Urothelium cell line (cell line): ENCODE measurements at places on chromosomes 5 and 9.
A peak's percentile ranks its signal among the peaks of the same experiment; 100 is the strongest.

- DNase-seq, result peak; percentile 44
Observed at GRCh38 chr5:120457839-120458507, 6.1 kb upstream of the PRR16 start.

DNA sequence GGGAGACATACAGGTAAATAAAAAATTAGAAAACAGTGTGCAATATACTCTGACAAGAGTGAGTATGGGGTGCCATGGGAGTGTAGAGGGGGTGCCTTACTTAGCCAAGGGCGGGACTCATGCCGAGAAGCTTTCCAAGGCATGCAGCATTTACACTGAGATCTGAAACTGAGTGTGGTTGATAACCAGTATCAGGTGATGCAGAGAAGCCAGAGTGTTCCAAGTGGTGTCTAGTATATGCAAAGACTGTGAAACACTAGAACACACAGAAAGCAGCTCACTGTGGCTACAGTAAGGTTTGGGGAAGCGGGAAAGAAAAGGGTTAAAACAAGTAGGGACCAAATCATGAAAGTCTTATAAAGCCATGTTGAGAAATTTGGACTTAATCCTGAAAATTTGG lies 30.5 kb upstream of the ERBIN start:
- DNase-seq, result no peak

DNA sequence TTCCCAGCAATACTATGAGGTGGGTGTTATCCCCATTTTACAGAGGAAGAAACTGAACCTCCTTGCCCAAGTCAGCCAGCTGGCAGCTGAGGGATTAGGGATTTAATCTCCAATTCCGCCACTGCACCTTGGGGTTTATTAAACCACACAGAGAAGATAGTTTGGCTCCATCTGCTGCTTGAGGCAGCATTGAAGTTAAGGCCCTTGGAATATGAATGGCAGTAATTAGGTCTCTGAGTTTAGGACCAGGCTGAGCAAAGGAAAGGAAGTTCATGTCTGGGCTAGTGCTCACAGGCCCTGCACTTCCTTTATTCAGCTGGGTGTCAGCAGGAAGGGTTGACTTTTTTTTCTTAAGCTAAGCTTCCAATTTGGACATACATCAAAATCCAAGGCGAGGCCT lies 86.9 kb upstream of the GDNF start:
- DNase-seq, result no peak

GRCh38 chr9:92097997-92098482 lies 17.2 kb downstream of the SPTLC1 start:
- DNase-seq, result no peak

- no peak for DNase-seq
Observed at GRCh38 chr5:159415301-159415937, 85.1 kb upstream of the IL12B start.

- DNase-seq, result no peak
Observed at GRCh38 chr5:67795781-67796477, 419.6 kb upstream of the PIK3R1 start.

GRCh38 chr9:136795000-136795348 lies 1.2 kb upstream of the CCDC183 start:
- no peak for DNase-seq

GRCh38 chr5:111689357-111689935 lies 67.5 kb downstream of the NREP start:
- no peak for DNase-seq

DNA sequence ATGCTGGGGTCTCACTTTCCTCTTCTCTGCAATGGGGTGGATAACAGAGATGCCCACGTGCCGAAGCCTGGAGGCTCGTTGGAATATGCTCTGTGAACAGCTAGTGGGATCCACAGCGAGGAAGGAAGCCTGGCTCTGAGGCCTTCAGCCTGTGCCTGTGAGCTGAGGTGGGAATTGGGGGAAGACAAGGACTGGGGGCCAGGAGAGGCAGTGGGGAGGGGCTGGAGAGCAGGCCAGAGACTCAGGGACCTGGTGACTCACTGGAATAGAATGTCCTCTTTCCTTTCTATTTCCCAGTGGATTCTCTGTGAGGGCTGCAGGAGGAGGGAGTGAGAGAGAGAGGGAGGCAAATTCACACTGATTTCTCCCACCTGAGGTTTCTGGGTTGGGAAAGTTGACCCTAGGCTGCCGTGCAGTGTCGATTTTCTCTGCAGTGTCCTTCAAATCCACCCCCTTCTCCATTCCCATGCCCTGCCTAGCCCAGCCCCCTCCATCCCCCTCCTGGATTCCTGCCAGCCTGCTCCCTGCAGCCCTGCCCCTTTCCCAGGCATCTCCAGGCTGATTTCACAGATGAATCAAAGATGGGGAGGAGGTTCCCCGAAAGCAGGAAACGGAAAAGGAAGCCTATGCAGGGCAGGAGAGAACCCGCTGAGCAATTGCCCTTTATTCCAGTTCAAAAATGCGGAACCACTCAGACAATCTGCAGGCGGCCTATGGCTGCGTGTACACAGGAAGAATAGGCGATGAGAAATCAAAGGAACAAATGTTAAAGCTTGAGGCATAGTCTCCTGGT lies 1.4 kb upstream of the SPAAR start:
- peak; percentile 91 for DNase-seq

DNA sequence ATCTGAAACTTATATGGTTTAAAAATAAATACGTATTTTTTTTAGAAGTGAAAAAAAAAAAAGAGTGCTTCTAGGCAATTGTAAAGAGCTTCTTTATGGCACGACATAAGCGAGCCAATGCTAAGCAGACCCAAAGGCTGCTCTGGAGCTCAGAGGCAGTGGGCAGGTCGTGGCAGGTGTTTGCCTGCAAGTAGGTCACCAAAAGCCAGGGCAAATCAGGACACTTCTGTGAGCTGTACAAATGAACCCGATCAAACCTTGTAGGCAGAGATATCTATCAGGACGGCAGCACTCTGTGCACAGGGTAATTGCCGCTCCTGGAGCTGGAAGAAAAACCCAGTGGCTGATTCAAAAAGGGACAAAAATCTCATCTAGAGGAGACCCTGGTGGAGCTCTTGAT lies 75.9 kb downstream of the IRX2 start:
- DNase-seq, result no peak

- no peak for DNase-seq
Observed at GRCh38 chr5:171444582-171444981, 25.1 kb downstream of the FGF18 start.

GRCh38 chr9:111356481-111357244 lies 26.6 kb upstream of the OR2K2 start:
- peak; percentile 77 for DNase-seq

DNA sequence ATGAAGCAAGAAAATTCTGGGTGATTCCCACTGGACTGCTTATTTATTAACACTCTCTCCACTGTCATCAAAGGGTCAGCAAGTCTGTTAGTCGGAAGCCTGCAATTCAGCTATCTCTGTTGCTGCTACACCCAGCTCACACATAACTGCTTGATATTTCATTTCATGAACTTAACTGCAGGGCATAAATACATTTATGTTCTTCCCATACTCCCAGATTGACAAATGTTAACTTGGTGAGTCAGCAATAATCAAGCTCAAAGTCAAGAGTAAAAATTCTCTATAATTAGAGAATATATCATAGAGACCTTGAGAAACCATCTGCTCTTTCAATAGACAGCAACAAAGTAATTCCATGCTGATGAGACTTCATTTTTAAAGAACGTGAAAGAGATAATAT lies 198.8 kb downstream of the ADAMTS12 start:
- no peak for DNase-seq

GRCh38 chr5:64487283-64487682 lies 18.5 kb upstream of the RGS7BP start:
- no peak for DNase-seq

DNA sequence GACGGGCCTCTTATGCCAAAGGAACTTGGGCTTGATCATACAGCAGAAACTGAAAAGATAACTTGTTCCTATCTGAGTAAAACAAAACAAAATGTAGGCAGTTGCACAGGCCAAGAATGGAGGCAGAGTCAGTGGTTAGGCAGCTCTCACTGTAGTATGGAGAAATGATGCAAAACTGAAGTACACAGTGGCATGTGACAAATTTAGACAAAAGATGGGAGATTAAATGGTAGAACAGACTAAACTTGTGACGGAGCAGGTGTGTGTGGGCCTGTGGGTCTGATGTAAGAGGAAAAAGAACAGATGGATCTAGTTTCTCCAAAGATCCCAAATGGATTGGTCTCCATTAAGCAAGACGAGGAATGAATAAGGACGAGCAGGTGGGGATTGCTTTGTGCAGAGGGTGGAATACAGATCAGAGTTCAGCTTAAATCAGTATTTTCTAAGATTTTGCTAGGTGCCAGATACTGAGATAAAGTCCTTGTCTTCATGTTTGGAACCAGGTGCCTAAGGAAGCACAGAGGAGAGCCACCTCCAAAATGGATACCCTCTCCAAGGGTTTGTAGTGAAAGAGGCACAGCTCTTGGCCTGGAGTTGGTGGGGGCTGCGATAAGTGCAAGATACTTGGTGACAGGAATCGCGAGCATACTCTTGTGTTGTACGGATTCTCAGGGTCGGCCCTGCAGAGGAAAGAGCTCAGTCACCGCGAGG lies 722 bp upstream of the DCP2 start:
- no peak for DNase-seq

DNA sequence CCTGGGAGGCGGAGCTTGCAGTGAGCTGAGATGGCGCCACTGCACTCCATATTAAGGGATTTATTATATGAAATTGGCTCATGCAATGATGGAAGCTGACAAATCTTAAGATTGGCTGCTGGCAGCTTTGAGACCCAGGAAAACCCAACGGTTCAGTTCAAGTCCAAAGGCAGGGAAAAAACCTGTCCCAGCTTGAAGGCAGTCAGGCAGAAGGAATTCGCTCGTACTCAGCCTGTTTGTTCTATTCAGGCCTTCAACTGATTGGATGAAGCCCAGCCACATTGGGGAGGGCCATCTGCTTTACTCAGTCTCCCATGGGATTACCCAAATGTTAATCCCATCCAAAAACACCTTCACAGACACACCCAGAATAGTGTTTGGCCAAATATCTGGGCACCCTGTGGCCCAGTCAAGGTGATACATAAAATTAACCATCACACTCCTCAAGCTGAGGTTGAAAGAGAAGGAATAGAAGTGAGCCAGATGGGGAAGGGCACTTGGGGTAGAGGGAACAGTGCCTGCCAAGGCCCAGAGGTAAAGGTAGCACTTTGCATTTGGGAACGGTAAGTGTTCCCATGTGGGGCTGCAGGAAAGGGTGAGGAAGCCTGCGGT lies 8.5 kb upstream of the ORM1 start:
- DNase-seq, result no peak

DNA sequence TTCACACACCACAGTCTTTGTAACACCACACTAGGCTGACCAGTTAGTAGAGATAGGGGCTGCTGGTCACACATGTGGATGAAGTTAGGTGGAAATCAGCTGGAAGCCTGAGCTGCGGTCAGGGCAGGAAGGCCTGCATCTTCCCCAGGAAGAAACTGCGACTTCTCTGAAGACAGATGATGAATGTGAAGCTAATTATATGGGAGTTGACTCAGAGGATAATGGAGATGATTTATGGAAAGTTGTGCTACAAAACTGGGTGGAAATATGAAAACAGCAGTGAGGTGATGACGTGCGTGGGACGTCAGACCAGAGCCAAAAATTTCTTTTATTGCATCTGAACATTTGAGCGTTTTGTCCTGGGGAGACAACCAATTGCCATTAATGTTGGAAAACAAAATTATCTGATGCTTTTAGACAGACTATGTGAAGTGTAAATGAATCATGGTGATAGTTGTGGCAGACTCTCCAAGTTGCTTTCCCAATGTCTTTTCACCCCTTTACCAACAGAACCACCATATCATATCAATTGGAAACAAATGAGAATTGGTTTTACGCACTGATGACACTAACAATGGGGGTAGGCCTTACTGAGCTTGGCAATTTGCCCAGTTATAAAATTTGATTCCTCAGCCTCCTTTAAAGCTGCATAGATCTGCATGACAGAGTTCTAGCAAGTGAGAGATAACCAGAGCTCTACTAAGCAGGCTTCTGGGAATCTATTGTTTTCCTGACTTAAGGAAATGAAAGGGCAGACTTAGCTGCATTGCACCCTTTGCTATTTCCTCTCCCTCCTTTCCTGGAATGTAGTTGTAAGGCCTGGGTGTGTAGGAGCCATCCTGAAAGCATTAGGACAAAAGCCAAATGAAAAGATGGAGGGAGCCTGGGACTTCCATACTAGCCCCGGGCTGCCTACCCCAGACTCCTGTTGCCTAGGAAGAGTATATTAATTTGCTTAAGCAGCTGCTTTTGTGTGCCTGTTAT lies 84.0 kb downstream of the RAB3C start:
- DNase-seq, result no peak

DNA sequence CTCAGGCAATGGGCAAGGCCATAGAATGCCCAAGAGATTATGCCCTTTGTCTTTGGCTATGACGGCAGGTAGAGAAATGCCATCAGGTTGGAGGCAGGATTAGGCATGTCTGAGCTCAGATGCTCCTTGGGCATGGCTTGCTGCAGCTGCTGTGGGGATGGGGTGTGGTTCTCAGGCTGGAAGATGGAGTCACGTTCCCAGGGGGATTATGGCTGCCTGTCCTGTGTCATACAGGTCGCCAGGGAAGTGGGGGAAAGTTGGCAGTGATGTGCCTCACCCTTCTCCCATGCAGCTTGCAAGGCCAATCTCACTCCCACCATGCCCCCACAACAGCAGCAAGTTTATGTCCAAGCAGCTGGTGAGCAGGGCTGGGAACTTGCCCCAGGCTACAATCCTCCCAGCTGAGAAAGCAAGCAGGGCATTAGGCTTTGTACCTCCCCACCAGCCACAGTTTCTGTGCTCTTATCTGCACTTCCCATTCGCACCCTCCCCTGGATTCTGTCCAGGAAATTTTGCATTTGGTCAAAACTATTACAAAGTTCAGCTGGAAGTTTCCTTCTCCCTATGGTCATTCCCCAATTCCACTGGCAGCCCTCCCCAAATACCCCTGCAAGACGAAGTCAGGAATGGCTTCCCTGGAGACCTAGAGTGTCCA lies 1788.0 kb upstream of the NUDT12 start:
- DNase-seq, result no peak

GRCh38 chr5:131776450-131776849 lies 20.4 kb downstream of the FNIP1 start:
- no peak for DNase-seq

- no peak for DNase-seq
Observed at GRCh38 chr9:132849185-132849706, 28.8 kb downstream of the AK8 start.

GRCh38 chr5:135609981-135610380 lies 31.2 kb upstream of the CXCL14 start:
- DNase-seq, result no peak

DNA sequence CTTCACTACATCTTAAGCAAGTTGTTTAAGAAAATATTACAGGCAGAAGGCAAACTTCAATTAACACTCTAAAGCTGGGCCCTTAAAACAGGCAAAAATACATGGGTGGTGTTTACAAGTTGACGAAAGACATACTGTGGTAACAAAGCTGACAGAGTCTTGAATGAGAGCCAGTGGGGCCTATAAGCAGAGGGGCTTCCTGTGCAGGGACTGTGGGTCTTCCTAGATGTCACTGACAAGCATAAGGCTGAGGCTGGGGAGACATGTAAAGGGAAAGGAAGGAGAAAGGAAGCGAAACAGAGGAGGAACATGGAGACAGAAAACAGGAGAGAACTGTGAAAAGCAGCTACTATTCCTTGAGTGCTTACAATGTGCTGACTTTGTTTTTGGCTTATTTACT lies 308.0 kb upstream of the RPS23 start:
- no peak for DNase-seq
